ENCODE measurements at places on chromosomes 1 and 21.
A peak's percentile ranks its signal among the peaks of the same experiment; 100 is the strongest.

GRCh38 chr1:6521536-6521935 lies 30.1 kb upstream of the PLEKHG5 start:
- no peak overlapping the region for H3K4me3 ChIP-seq
- peak; percentile 33 for DNase-seq
- H3K27ac ChIP-seq, result peak overlapping the region; percentile 27
- H3K27me3 ChIP-seq, result no peaks in the 10 kb centered on the region
- peaks cover 24% of the 10 kb centered on the region for H3K4me1 ChIP-seq
- H3K36me3 ChIP-seq, result peaks cover 39% of the 10 kb centered on the region

GRCh38 chr1:22636353-22636752 lies at the start of gene C1QA:
Gene C1QA (plus strand): TSS chr1:22636628. CDS start chr1:22637617, 989 bp downstream.
- no peaks in the 10 kb centered on the region for H3K36me3 ChIP-seq
- no peak within 1 kb of the TSS for H3K4me3 ChIP-seq
- peaks cover 52% of the 10 kb centered on the region for H3K27me3 ChIP-seq

DNA sequence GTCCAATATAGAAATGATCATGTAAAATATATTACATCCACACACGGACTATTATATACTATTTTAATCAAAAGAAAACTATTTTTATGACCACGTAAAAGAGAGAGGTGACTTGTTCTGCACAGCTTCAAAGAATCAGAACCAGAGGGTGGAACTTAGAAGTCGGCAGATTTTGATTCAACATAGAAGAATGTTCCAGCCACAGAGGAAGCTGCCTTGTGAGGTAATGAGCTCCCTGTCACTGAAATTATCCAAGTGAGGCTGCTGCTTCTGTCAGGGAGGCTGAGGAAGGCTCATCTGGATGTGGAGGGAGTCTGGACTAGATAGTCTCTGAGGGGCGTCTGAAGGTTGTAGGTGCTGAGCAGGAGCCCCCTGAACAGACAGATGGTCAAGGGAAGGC lies 2.7 kb downstream of the PLEKHA6 start:
- DNase-seq, result no peak
- peaks cover 14% of the 10 kb centered on the region for H3K4me1 ChIP-seq
- no peaks in the 10 kb centered on the region for H3K36me3 ChIP-seq
- H3K27me3 ChIP-seq, result no peaks in the 10 kb centered on the region
- H3K4me3 ChIP-seq, result no peak overlapping the region

DNA sequence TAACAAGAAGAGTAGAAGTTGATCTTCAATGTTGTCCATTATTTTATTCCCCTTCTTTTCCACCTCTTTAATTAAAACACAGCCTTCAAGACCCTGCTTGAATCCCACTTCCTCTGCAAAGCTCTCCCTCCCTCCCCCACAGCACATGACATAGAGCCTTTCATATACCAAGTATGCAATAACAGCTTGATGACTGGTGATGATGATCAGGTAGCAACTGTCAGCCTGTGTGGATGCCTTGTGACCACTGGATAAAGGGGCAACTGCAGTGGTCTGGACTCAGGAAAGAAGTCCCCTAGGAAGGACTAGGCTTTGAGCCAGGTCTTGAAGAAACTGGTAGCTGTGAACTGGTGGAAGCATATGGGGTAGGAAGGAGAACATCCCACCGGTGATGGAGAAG lies 53.8 kb upstream of the PRDX6 start:
- no peak overlapping the region for H3K27ac ChIP-seq
- H3K4me1 ChIP-seq, result peaks cover 31% of the 10 kb centered on the region
- H3K36me3 ChIP-seq, result peaks cover 5% of the 10 kb centered on the region
- no peaks in the 10 kb centered on the region for H3K27me3 ChIP-seq
- DNase-seq, result no peak

DNA sequence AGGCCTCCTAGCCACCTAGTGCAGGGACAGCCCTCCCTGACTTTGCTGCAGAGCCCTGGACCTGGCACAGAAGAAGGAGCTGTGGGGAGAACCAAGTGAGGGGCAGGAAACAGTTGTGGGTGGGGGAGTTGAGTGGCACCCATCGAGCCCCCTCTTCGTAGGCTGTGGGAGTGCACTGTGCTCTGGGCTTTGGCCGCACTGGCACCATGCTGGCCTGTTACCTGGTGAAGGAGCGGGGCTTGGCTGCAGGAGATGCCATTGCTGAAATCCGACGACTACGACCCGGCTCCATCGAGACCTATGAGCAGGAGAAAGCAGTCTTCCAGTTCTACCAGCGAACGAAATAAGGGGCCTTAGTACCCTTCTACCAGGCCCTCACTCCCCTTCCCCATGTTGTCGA lies 1.2 kb downstream of the DUSP23 start:
- peaks cover 67% of the 10 kb centered on the region for H3K4me1 ChIP-seq
- H3K27me3 ChIP-seq, result no peaks in the 10 kb centered on the region
- no peak overlapping the region for H3K27ac ChIP-seq
- H3K4me3 ChIP-seq, result peak overlapping the region; percentile 87

- no peaks in the 10 kb centered on the region for H3K36me3 ChIP-seq
- H3K4me3 ChIP-seq, result no peak overlapping the region
- H3K27ac ChIP-seq, result no peak overlapping the region
- DNase-seq, result no peak
- H3K4me1 ChIP-seq, result no peaks in the 10 kb centered on the region
- peaks cover 73% of the 10 kb centered on the region for H3K27me3 ChIP-seq
These were observed 250.0 kb upstream of the NFIA start for GRCh38 chr1:60832367-60832766.

- H3K4me1 ChIP-seq, result peaks cover 20% of the 10 kb centered on the region
- H3K36me3 ChIP-seq, result no peaks in the 10 kb centered on the region
- peak; percentile 54 for DNase-seq
- no peak overlapping the region for H3K4me3 ChIP-seq
- no peak overlapping the region for H3K27ac ChIP-seq
These were observed 55.6 kb downstream of the ZNF281 start for GRCh38 chr1:200354243-200354642.

- DNase-seq, result no peak
- H3K27me3 ChIP-seq, result peaks cover 88% of the 10 kb centered on the region
- H3K4me3 ChIP-seq, result no peak overlapping the region
These were observed 685 bp upstream of the SYT6 start for GRCh38 chr1:114154146-114154962.

GRCh38 chr1:231106347-231106746 lies 55.5 kb upstream of the TRIM67 start:
- H3K36me3 ChIP-seq, result no peaks in the 10 kb centered on the region
- no peak overlapping the region for H3K4me3 ChIP-seq
- H3K27ac ChIP-seq, result no peak overlapping the region
- DNase-seq, result peak; percentile 81
- H3K27me3 ChIP-seq, result peaks cover 21% of the 10 kb centered on the region

DNA sequence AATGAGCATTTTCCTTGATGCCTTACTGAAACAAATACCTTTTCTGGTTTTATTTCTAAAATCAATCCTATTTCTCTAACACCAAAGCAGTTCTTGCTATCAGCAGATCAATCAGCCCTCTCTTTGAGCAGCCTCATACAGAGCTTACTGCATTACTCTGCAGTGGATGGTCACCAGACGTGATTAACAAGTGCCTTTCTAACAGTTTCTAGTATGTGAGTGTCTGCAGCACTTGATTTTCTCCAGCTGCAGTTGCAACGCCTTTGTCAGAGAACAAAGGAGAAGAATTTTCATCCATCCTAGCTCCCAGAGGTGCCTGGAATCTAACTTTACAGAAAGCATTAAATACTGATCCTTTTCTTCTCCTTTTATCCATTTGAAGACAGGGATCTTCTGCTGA lies 177.3 kb upstream of the SGIP1 start:
- H3K4me1 ChIP-seq, result peaks cover 27% of the 10 kb centered on the region
- H3K4me3 ChIP-seq, result no peak overlapping the region
- H3K27me3 ChIP-seq, result no peaks in the 10 kb centered on the region

DNA sequence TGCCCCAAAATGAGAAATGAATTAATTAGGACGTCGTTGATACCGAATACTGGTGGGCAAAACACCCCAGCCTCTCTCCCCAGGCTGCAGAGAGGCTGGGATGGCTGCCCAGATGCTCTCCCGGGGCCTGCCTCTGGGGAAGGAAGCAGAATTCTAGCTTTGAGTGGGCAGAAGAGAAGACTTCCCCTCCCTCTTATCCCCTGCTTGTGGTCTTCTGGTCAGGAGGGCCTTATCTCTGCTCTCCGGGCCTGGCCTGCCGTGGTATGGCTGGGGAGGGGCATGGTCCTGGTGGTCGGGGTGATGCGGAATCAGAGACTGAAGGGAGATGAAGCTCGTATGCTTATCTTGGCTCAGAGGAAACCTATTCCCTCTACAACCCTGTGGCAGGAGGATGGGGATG lies 9.8 kb upstream of the CSF3R start:
- no peaks in the 10 kb centered on the region for H3K4me1 ChIP-seq
- peaks cover 24% of the 10 kb centered on the region for H3K27me3 ChIP-seq
- DNase-seq, result no peak
- no peak overlapping the region for H3K4me3 ChIP-seq
- H3K27ac ChIP-seq, result no peak overlapping the region

DNA sequence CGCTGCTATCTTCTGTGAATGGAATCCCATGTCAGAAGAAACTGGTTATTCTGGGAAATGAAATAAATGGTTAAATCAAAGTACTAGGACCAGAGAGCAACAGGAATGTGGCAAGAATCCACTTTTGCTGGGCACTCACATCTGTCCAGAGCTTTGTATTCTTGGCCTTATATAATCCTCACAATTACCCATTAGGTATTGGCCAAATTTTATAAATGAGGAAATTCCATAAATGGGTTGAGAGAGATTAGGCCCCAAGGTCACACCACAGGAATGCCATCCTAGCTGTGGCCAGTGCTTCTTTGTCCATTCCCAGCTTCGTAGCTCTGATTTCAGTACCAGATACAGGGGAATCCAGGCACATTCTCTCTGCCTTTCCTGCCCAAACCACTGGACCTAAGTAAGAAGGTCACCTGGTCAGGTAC lies 76.1 kb upstream of the HOOK1 start:
- H3K4me3 ChIP-seq, result no peak overlapping the region
- no peaks in the 10 kb centered on the region for H3K36me3 ChIP-seq
- no peak overlapping the region for H3K27ac ChIP-seq

DNA sequence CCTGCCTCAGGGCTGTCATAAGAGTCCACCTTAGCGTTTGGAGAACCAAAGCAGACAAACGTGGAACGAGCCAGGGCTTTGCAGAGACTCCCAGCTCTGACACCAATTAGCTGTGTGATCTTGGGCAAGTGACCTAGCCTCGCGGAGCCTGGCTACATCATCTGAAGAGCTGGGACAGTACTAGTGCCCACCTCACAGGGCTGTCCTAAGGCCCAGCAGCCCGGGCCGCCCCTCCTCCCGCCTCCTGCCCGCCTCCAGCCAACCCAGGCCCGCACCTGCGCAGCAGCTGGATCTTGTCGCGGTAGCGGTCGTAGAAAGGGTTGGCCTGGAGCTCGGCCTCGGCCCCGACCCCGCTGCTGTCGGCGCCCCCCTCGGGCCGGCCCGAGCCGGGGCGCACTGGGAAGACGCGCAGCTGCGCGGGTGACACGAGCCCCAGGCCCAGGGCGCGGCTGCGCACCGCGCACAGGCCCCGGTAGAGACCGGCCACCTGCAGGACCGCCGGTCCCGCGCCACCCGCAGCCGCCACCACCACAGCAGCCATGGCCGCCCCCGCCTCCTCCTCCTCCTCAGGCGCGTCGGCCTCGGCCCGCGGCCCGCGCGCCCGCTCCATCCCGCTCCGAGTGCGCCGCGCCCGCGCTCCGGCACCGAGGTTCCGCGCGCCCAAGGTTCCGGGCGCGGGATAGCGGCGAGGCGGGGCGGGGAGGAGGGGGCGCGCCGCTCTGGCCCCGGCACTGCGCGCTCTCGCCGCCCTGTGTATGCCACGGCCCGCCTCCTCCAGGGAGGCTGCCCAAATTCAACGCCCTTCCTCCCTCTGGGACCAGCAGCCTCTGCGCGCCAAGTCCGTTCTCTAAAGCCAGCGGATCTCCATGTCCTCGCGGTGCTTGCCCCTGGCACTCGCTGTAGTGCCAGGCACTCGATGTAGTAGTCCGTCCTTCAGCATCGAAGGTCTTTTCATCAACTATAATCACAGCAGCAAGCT lies at the start of gene ATPAF1:
Gene ATPAF1, minus strand, starts transcription at position 583 of the 979 bp plus-strand sequence. Its CDS starts 42 bp downstream, at position 541.
- H3K27me3 ChIP-seq, result no peaks in the 10 kb centered on the region
- peak; percentile 35 for DNase-seq
- H3K4me3 ChIP-seq, result no peak within 1 kb of the TSS
- peaks cover 28% of the 10 kb centered on the region for H3K36me3 ChIP-seq
- H3K27ac ChIP-seq, result peak within 1 kb of the TSS; percentile 54

DNA sequence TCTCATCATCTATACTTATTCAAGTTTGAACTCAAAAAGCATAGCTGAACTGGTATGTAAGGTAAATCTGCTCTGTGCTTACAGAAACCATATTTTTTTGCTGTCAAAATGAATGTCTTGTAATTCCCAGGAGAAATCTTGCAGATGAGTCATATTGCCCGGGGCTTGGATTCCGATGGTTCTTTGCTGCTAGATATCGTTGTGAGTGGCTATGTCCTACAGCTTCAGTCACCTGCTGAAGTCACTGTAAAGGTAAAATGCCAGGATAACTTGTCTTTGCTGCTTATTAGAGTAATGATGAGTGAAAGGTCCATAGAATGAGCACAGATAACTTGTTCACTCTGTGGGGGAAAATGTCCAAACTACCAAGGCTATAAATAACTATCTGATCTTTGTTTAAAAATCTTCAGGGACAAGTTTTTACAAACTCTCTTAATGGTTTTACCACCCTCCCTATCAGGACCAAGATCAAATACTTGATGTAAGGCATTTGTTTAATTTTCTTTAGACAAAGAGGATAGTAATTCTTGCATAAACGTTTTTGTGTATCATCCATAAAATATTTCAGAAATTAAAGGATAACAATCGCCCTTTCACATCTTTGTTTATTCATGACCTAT lies 222.3 kb downstream of the TPR start:
- H3K36me3 ChIP-seq, result no peaks in the 10 kb centered on the region
- DNase-seq, result peak; percentile 91
- peaks cover 13% of the 10 kb centered on the region for H3K4me1 ChIP-seq
- no peaks in the 10 kb centered on the region for H3K27me3 ChIP-seq
- H3K4me3 ChIP-seq, result no peak overlapping the region
- H3K27ac ChIP-seq, result no peak overlapping the region

DNA sequence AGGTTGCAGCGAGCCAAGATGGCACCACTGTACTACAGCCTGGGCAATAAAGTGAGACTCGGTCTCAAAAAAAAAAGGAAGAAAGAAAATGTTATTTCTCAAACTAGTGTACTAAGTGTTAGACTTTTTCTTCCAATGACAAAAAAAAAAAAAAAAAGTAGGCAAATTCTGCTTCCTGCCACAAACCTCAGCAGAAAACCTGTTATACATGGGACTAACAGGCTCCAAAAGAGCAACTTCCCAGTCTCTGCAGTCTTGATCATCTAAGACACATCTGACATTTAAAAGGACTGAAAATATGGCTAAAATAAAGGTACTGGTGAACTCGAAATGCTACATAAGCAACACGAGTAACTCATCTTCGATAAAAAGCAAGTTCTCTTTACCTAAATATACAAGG lies 59.6 kb downstream of the HSF2BP start:
- no peak for DNase-seq
- no peak overlapping the region for H3K27ac ChIP-seq
- peaks cover 7% of the 10 kb centered on the region for H3K36me3 ChIP-seq
- H3K27me3 ChIP-seq, result no peaks in the 10 kb centered on the region
- peaks cover 46% of the 10 kb centered on the region for H3K4me1 ChIP-seq

GRCh38 chr1:169653873-169654272 lies 23.9 kb upstream of the SELP start:
- no peak for DNase-seq
- peaks cover 44% of the 10 kb centered on the region for H3K27me3 ChIP-seq
- no peak overlapping the region for H3K4me3 ChIP-seq
- no peaks in the 10 kb centered on the region for H3K36me3 ChIP-seq
- no peaks in the 10 kb centered on the region for H3K4me1 ChIP-seq
- H3K27ac ChIP-seq, result no peak overlapping the region

Measured in MCF 10A (cell line).